Panc1 (cell line): ENCODE measurements at places on chromosomes 7 and 10.

DNA sequence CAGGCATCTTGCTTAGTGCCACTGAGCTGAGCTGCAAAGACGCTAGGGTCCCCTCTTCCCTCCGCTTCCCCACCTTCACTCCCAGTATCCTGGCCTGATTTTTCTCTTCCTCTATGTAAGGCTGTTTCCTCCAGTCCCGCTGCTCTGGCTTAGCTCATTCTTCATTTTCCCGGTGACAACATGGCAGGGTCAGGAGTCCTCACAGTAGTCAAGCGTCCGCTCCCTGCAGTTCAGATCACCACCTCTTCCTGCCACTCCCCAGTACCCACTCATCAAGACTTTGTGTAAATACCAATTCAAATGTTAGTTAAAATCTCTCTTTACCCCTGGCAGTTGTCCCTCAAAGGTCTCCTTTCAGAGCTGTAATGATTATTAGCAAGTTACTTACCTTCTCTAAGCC is 650.4 kb upstream of the CELF2 start:
- no peaks in the 10 kb centered on the region for H3K27me3 ChIP-seq
- DNase-seq: no peak
- no peaks in the 10 kb centered on the region for H3K36me3 ChIP-seq
- no peak overlapping the region for H3K27ac ChIP-seq
- no peaks in the 10 kb centered on the region for H3K4me1 ChIP-seq

- no peak overlapping the region for H3K27ac ChIP-seq
- no peaks in the 10 kb centered on the region for H3K4me1 ChIP-seq
- no peak for DNase-seq
- H3K36me3 ChIP-seq: no peaks in the 10 kb centered on the region
- no peak overlapping the region for H3K4me3 ChIP-seq
These were observed 26.8 kb upstream of the FGL2 start for GRCh38 chr7:77226357-77226839.

GRCh38 chr10:1576467-1577372 is 160.6 kb downstream of the ADARB2 start:
- no peak overlapping the region for H3K27ac ChIP-seq
- no peaks in the 10 kb centered on the region; the same call in 1 of the 2 replicates for H3K4me1 ChIP-seq
- no peak for DNase-seq

- DNase-seq: no peak
- H3K27ac ChIP-seq: no peak overlapping the region
- H3K36me3 ChIP-seq: no peaks in the 10 kb centered on the region
These were observed 569.4 kb downstream of the PTPRN2 start for GRCh38 chr7:158018098-158018762.

DNA sequence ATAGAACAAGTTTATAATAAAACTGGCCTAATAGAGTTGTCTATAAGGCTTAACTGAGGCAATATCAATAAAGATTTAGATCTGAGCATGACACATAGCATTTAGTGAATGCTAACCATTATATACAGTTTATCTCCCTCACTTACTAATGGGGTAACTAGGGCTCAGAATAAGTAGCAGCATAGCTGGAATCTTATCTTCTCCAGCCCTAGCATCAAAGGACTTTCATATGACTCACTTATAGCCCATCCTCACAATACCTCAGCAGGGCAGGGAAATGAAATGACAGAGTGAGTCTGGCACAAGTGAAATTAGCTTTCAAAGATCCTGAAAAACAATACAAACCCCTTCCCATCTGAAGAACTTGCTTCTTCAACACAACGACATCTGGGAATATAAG is 362.9 kb downstream of the KIF20B start:
- H3K36me3 ChIP-seq: no peaks in the 10 kb centered on the region
- no peaks in the 10 kb centered on the region for H3K27me3 ChIP-seq
- no peaks in the 10 kb centered on the region for H3K4me1 ChIP-seq
- DNase-seq: no peak

DNA sequence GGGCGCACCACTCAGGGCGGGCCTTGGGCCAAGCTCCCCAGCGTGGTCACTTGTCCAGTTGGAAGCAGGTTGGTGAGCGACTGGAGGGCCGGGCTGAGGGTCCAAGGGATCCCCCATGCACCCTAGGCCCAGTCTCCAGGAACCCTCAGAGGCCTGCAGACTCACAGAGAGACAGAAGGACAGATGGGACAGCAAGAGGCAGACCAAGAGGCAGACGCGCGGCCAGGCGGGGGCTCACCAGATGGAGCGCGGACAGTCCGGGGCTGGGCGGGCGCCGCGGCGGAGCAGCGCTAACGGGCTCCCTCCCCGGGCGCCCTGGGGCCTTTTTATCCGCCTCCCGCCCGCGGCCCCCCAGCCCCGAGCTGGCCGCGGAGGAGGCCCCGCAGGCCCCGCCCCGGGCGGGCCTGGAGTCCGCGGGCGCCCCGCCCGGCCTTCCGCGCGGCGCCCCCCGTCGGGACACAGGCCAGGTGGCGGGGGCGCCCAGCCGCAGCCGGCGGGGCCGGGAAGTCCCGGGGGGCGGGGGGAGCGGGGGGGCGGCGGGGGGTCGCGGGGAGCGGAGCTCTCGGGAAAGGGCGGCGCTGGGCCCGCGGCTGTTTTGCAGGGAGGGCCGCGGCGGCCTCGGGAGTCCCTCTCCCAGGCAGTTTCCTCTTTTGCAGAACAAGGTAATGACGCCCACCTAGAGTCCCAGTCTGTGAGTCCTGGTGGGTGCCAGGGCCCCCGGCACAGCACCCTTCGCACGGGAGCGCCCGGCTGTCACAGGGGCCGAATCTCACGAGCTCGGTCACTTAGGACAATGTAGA is at the start of gene LOXL4:
LOXL4 (minus strand) TSS at position 301 of the 800 bp plus-strand sequence. CDS start 5,175 bp downstream, outside the sequence.
- peak within 1 kb of the TSS; percentile 80 for H3K27ac ChIP-seq
- peak within 1 kb of the TSS; percentile 53 for H3K4me3 ChIP-seq
- no peaks in the 10 kb centered on the region for H3K27me3 ChIP-seq
- no peak for DNase-seq
- H3K4me1 ChIP-seq: peaks cover 47% of the 10 kb centered on the region
- no peaks in the 10 kb centered on the region for H3K36me3 ChIP-seq

DNA sequence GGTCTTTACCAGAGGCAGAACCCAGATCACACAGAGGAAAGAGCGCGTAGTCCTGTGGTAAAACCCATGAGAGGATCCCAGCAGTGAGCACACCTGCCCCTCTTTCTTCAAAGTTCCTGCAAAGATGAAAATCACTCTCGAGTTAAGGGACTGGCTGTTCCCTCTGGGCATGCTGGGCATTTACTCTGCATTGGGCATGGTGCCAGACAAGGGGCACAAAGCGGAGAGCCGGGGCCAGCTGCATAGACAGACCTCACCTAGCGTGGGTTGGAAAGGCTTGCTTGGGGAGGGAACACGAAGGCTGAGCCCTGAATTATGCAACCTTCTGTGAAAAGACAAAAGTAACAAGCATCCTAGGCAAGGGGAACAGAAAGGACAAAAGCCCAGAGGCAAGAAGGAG is 120.0 kb upstream of the TCERG1L start:
- no peak overlapping the region for H3K27ac ChIP-seq
- H3K4me1 ChIP-seq: no peaks in the 10 kb centered on the region
- no peak overlapping the region for H3K4me3 ChIP-seq
- peaks cover 33% of the 10 kb centered on the region for H3K27me3 ChIP-seq

GRCh38 chr10:103890194-103890658 is 27.8 kb downstream of the STN1 start:
- peaks cover 18% of the 10 kb centered on the region for H3K4me1 ChIP-seq
- DNase-seq: no peak
- no peak overlapping the region for H3K4me3 ChIP-seq
- no peaks in the 10 kb centered on the region for H3K36me3 ChIP-seq
- peak overlapping the region; percentile 46 for H3K27ac ChIP-seq

DNA sequence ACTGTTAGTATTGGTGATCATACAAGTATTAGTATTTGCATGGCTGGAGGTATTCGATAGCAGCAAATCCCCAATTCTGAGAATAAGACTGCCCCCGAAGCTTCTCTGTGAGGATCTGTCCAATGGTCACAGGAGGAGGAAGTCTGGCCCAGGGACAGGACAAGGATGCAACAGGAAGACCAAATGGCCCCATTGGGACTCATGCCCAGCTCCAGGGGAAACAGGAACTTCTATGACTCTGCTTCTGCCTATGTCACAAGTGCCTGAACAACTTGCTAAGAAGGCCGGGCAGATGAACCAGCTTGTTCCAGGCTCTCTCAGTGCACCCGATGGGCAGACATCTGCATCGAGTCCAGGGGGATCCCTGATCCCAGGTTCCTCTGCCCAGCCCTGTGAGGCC is 172.0 kb upstream of the GRB10 start:
- H3K4me1 ChIP-seq: no peaks in the 10 kb centered on the region
- DNase-seq: no peak
- H3K27me3 ChIP-seq: 0 out of 2 replicates have a peak, but pooled peaks cover 2% of the 10 kb centered on the region
- H3K27ac ChIP-seq: no peak overlapping the region
- H3K4me3 ChIP-seq: no peak overlapping the region

GRCh38 chr7:216360-217300 is 24.3 kb downstream of the FAM20C start:
- no peaks in the 10 kb centered on the region for H3K27me3 ChIP-seq
- no peak overlapping the region for H3K4me3 ChIP-seq
- DNase-seq: no peak
- H3K27ac ChIP-seq: no peak overlapping the region

DNA sequence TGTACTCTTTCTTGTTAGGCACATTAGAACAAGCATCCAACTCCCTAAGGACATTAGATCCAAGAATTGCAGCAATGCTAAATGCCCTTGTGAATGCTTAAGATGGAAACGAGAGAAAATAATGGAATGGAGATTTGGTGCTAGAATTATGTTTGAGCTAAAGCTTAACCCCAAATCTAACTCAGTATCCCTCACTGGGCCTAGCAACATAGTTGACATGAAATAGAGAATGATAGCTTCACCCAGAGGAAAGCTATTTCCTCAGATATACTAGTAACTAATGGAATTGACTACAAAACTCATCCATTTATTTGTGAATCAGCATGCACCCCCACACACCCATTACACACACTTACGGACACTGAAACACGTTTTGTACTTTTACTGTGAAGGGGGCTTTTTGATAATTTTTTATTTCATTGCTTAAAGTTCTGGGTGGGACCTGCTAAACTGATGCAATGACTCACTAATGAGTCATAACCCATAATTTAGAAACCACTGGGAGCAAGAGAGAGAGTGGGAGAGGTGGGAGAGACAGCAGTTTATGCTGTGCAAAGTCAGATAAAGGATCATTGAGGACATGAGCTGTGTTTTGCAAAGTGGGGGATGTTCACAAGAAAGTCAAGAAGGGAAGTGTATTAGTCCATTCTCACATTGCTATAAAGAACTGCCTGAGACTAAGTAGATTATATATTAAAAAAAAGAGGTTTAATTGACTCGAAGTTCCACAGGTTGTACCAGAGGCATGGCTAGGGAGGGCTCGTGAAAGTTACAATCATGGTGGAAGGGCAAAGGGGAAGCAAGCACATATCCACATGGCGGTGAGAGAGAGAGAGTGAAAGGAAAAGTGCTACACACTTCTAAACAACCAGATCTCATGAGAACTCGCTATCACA is 382.7 kb downstream of the SFMBT2 start:
- DNase-seq: no peak
- no peak overlapping the region for H3K4me3 ChIP-seq
- no peaks in the 10 kb centered on the region for H3K4me1 ChIP-seq

GRCh38 chr7:91055219-91055618 is 209.0 kb upstream of the FZD1 start:
- no peak for DNase-seq
- no peaks in the 10 kb centered on the region for H3K27me3 ChIP-seq
- no peak overlapping the region for H3K4me3 ChIP-seq

DNA sequence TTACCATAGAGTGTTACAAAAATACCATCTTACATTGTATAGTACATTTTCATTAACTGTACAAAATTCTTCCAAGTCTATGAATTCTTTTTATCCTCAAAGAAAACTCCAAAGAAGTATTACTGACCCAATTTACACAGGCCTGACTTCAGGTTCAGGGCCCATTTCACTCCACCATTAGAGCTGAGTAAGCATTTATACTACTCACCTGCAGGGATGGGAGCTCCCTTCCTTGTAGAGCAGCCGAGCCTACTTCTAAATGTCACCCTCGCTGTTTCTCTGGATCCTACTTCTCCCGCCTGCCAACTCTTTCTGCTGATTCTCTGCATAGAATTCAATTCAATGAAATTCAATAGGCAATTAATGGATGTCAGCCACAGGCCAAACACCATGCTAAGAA is 56.0 kb downstream of the CCDC71L start:
- no peaks in the 10 kb centered on the region for H3K27me3 ChIP-seq
- no peak overlapping the region for H3K4me3 ChIP-seq
- H3K4me1 ChIP-seq: no peaks in the 10 kb centered on the region
- no peak for DNase-seq

- H3K36me3 ChIP-seq: no peaks in the 10 kb centered on the region
- no peak for DNase-seq
- peaks cover 24% of the 10 kb centered on the region for H3K4me1 ChIP-seq
- no peaks in the 10 kb centered on the region for H3K27me3 ChIP-seq
These were observed 732 bp downstream of the FAS start for GRCh38 chr10:88991161-88991898.

GRCh38 chr10:84156768-84157167 is 16.8 kb upstream of the GPR15LG start:
- H3K4me3 ChIP-seq: no peak overlapping the region
- DNase-seq: peak; percentile 25
- H3K27me3 ChIP-seq: no peaks in the 10 kb centered on the region
- H3K4me1 ChIP-seq: no peaks in the 10 kb centered on the region

DNA sequence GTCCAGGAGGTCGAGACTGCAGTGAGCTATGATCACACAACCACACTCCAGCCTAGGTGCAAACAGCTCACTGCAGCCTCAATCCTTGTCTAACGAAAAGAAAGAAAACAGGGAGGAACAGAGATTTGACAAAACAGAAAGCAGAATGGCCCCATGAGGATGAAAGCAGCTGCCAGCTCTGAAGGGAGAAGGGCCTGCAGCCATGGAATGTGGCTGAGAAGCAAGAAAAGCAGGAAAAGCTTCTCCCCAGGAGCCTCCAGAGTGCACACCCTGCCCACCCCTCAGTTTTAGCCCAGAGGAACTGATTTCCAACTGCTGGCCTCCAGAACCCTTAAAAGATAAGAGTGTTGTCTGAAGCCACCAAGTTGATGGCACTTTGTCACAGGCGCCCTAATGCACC is 13.0 kb downstream of the ESYT2 start:
- H3K27me3 ChIP-seq: no peaks in the 10 kb centered on the region
- no peak overlapping the region for H3K4me3 ChIP-seq
- no peaks in the 10 kb centered on the region for H3K36me3 ChIP-seq
- no peak for DNase-seq
- H3K4me1 ChIP-seq: peaks cover 85% of the 10 kb centered on the region

GRCh38 chr10:76950354-76950753 is 687.3 kb downstream of the KCNMA1 start:
- no peak overlapping the region for H3K27ac ChIP-seq
- H3K4me1 ChIP-seq: no peaks in the 10 kb centered on the region
- H3K36me3 ChIP-seq: peaks cover 3% of the 10 kb centered on the region; the same call in 1 of the 2 replicates

DNA sequence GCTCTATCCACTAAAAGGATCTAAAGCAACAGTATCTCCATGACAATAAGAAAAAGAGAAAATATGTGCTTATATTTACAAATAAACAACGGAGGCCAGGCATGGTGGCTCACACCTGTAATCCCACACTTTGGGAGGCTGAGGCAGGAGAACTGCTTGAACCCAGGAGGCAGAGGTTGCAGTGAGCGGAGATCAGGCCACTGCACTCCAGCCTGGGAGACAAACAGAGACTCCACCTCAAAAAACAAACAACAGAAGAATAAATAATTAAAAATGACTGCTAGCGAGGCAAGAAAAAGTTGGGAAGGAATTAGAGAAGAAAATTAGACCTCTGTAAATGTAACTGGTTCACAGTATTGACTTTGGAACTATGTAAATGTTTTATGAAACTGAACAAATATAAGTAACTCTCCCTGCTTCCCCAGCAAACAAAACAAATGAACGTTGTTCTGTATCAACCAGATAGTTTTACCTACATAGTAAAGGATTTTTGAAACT is 17.1 kb downstream of the TRIM24 start:
- no peak overlapping the region for H3K4me3 ChIP-seq
- no peaks in the 10 kb centered on the region for H3K36me3 ChIP-seq
- H3K4me1 ChIP-seq: peaks cover 17% of the 10 kb centered on the region
- no peak for DNase-seq
- no peak overlapping the region for H3K27ac ChIP-seq
